ENCODE measurements at places on chromosomes 4 and X.

DNA sequence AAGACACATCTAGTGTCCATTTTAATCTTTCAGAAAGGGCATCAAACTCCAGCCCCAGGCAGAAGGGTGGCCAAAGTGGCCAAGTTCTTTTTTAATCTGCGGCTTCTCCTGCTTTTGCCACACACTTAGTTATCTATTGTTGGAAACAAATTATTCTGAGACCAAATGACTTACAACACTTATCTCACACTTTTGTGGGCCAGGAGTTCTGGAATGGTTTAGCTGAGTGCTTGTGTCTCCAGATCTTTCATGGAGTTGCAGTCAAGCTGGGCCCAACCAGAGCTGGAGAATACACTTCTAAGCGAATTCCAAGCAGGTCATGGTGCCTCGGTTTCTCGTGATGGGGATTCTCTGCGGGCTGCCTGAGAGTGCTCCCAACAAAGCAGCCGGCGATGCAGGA is 4.0 kb downstream of the TXK start:
- DNase-seq: no peak

DNA sequence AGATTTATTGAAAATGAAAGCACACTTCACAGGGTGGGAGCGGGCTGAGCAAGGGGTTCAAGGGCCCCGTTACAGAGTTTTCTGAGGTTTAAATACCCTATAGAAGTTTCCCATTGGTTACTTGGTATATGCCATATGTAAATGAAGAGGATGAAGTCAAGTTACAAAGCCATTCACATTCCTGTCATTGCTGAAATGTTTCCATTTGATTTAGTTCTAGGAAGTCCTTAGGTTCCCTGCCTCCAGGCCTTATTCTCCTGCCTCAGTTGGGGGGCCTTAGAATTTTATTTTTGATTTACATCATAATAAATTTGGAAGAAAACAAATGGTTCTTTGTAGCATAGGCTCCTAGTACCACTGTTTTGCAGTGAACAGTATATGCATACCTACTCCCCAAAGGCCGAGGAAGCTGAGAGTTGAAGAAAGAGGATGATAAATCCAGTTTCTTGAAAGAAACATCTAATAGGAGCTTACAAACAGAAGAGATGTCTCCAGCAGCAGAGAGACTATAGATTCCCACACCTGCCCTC is 31.8 kb downstream of the SERTM2 start:
- DNase-seq: no peak

GRCh38 chr4:14196131-14196530 is 568.6 kb upstream of the BOD1L1 start:
- peak; percentile 63 for DNase-seq

GRCh38 chr4:98606894-98607293 is 51.5 kb downstream of the TSPAN5 start:
- DNase-seq: no peak

DNA sequence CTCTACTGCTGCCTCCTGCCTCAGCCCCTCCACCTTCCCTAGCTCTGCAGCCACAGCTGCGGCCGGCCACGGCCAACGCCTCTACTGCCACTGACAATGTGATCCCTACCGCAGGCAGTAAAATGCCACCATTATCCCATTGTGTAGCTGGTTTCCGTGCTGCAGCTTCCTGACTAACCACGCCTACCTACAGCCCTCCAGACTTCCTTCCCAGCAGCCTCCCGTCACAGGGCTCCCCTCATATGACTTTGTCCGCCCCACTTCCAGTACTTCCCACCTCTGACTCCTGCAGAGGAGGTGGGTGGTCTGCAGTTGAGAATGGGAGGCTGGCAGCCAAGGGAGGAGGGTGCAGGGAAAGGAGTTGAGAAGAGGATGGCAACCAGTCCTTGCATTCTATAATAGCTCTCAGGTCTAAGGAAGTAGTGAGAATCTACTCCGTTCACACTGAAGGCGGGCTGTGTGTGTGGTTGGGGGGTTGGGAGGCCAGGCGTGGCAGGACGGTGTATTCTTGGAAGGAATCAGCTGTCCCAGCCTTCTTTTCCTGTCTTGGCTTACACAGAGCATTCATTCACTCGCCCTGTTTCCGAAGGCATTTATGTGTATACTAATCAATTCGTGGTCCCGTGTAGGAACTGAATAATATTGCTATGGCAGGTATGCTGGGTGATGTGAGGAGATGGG is 33.1 kb upstream of the USP51 start:
- no peak for DNase-seq

GRCh38 chrX:2387614-2388239 is 113.0 kb downstream of the DHRSX start:
- no peak for DNase-seq

- no peak for DNase-seq
These were observed 34.7 kb downstream of the FRMPD3 start for GRCh38 chrX:107484002-107484726.

GRCh38 chr4:1588306-1588705 is 95.8 kb downstream of the FAM53A start:
- DNase-seq: no peak

- DNase-seq: no peak
These were observed 738.1 kb upstream of the PRKX start for GRCh38 chrX:4451591-4451990.

GRCh38 chrX:139200793-139201192 is 329.7 kb upstream of the F9 start:
- no peak for DNase-seq

GRCh38 chrX:37678574-37678973 is 7.0 kb upstream of the XK start:
- no peak for DNase-seq

- no peak for DNase-seq
These were observed 59.5 kb downstream of the SLC39A8 start for GRCh38 chr4:102285831-102286230.

DNA sequence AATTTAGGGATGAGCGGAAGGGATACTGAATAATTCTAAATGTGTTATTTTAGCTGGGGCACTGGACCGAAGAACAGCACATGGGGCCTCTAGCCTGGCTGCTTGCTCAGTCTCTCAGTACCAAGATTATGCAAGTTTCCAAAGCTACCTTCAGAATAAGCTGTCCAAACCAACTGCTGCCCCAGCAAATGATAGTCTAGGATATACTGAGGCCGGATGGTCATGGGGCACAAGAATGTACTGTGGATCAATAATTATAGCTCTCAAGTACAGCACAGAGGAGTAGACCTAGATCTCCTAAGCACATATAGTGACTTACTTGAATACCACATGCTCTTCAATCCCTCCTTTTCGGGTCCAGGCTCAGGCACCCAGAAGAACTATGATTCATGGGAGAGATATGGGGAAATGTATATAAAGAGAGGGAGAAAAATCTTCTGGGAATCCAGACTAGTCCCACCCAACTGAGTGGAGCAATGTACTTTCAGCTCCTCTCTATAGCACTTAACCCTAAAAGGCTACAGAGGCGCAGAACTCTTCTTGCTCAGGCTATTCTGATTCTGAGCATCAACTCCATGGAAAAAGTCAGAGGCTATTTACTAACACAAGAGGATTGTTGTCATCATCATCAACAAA is 160.3 kb upstream of the GPC4 start:
- DNase-seq: no peak

GRCh38 chr4:101630319-101630986 is 160.1 kb upstream of the BANK1 start:
- no peak for DNase-seq

- no peak for DNase-seq
These were observed 45.7 kb downstream of the TRIM61 start for GRCh38 chr4:164931551-164932324.

GRCh38 chr4:93355411-93355810 is 473.1 kb upstream of the ATOH1 start:
- no peak for DNase-seq

DNA sequence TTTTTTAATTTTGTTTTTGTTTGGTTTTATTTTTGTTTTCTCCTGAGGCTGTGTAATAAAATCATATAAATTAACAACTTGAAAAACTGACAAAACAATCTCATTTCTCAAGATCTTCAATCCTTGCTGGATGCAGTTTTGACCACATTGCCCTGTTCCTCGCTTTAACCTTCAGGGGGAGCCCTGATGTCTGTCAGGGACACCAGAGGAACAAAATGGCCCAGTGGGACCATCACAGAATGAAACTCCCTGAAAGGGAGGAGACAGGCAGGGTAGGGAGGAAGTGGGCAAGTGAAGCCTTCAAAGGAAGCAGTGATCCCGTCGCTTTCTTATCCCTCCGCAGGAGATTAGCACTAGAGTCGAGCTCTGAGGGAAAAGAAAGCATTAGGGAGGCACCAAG is 274.9 kb upstream of the LDB2 start:
- DNase-seq: no peak

DNA sequence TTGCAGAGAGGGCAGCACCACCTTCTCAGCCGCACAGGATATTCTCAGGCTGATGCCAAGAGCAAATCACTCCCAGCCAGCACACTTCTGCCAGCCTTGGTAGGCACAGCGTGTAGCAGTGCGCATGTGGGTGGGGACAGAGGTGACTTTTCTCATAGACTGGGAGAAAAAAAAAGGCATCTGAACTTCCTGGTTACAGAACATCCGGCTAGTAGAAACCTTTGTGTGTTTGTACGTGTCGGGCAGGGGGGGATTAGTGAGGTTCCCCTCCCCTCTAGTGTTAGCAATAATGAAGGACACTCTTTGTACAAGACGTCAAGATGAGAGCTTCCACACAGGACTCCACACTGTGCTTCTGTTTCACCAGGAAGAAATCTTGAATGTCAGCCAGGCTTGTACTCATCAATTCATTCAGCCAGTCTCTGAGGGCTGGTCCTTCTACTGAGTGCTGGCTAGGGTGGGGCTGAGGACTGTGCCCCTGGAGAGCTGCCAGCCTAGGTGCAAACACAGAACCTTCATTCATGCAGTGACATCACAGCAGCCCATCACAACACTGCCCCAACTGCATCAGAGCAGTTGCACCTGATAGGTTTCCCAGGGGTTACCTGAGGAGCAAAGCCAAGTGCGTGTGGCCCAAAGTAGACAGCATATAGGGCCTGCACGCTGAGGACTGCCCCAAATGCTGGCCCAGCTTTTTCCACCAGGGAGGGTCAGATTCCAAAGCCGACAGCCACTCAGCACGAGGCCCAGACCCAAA is 34.7 kb downstream of the SLC25A5 start:
- peak; percentile 20 for DNase-seq

DNA sequence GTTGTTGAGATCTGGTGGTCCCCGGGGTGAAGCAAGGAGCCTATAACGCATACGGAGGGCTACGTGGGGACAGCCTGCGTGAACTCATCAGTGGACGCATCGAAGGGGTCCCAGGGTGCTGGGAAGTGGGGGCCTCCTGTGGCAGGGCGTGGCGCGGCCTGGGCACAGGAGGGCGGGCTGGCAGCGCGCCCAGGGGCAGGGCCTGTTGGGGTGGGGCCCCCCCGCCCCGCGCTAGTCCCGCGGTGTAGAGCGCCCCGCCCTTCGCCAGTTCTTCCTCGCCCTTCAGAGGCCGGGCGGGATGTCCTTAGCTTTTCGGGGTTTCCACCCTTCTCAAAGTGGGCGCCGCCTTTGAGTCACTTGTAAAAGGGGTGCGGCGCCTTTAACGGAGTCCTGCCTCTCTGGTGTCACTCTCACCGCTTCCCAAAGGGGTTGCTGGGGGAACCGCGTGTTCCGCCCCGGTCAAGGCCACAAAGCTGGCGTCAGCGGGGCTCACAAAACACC is 632 bp downstream of the PLP2 start:
- DNase-seq: peak; percentile 68

DNA sequence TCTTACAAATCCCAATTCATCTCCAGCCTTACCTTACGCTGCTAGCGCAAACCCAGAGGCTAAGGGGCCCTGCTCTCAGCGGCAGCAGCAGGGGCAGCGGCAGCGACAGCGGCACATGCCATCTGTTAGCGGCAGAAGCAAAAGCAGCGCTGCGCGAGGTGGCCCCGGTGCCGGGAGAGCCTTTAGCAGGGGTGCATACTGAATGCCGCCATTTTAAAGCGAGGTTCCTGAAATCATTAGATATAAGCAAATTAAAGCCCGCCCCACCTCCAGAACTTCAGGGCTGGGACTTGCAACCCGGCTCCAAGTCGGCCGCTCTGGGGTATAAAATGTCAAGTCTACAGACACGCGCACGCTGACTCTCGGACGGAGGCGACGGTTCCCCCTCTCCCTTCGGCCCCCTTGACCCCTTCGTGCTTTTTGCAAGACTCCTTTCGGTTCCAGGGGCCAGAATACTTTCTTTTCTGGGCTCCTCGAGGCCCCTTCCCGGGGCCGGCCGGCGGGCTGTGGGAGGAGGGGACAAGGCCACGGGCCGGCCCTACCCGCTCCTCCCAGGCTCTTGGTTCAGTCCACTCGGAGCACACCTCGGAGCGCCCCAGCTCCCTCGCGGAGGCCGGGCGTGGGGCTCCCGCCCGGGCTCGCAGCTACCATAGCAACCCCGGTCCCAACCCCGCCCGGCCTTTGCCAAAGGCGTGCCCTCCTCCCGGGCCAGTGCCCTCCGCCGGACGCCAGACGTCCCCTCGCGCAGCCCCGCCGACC is at the start of gene MBNL3:
TSS of gene MBNL3 (minus strand) at position 220 of the 759 bp plus-strand sequence. CDS start 49,427 bp downstream, outside the sequence.
- peak; percentile 57 for DNase-seq

DNA sequence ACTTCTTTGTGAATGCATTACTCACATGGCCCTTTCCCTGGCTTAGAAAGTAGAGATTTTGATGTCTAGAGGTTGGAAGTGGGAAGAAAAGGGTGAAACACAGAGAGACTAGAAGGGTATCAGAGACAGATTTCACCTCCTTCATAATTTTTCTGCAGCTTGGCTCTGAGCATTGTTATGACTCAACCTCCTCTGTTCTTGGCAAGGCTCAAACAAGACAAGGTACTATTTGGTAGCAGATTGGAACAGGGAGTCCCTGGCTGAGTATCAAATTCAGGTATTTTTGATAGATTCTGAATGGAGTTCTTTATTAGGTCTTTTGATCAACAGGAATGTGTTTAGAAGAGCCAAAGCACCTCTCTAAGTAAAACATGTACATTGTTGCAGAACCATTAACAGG is 146.3 kb upstream of the CHRDL1 start:
- no peak for DNase-seq

GRCh38 chr4:145719752-145720624 is 40.0 kb downstream of the C4orf51 start:
- no peak for DNase-seq

- no peak for DNase-seq
These were observed 897 bp upstream of the FBXL5 start for GRCh38 chr4:15656038-15656470.

- peak; percentile 77 for DNase-seq
These were observed 221.7 kb downstream of the APBB2 start for GRCh38 chr4:40992472-40993295.

DNA sequence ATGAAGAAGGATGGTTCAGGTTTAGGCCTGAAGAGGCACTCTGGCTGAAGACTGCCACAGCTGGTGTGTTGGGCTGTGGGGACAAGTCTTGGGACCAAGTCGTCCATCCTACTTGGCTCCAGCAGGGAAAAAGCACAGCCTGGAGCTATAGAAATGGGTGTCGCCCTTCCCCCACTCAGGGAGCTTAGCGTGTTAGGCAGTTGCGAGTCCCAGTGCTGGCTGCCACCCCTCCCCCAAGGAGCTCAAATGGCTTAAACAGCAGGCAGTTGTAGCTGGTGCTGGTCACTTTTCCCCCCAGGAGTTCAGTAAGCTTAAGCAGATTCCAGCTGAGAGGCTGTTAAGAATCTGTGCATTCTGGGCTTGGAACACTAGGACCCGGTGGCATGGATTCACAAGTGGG is 319.5 kb upstream of the POF1B start:
- no peak for DNase-seq
